CD4-positive, alpha-beta T cell treated with Interleukin-2 at 100 ng/mL for 4 hours (primary cell): ENCODE measurements at places on chromosomes 3 and 15.

DNA sequence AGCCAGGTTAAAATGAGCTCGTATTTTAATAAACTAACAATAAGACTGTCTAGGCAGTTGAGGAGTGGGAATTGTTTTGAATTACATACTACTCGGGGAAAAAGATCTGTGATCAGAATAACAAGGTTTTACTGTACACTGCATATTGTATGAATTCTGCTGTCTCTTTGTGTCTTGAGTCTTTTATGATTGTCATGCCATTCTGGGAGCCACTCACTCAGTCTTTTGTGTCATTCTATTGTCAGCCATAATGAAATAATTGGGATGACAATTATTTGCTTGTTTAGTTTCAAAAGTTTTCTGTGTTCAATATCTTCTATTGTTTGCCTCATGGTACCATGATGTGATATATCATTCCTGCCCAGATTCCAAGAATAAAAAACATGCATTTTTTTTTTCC lies 339.6 kb upstream of the TBL1XR1 start:
- no peak for DNase-seq

- no peak for DNase-seq
Observed at GRCh38 chr3:135762188-135762856, 203.2 kb upstream of the PPP2R3A start.

DNA sequence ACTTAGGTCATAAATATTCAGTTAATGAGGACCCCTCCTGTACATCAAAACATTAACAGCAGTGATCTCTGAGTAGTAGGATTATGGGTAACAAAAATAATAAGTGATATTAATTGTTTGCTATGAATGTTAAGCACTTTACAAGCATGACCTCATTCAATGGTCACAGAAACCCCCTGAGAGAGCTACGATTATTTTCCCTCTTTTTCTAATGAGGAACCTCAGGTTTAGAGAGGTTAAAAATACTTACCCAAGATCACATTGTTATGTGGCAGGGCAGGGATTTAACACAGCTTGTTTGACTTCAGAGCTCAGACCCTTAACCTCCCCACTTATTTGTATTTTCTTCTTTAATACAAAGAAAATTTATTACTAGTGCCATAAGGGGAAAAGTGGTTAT lies 228.2 kb downstream of the TBL1XR1 start:
- no peak for DNase-seq

DNA sequence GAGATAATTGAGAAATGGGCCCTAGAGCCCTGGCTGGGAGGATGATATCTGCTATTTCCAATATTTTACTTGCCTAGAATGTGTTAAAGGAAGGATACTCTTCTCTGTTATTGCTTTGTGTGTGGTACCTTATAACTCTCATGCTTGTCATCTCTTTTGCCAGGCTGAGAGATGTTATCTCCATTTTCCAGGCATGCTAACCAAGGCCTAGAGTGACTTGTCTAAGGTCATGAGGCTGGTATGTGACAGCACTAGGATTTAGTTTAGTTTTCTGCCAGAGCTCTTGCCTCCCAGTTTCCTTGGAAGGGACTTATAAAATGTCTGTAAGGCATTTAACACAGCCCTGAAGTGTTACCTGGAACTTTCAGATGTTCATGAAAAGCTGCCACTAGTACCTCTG lies 1.4 kb downstream of the CLK3 start:
- no peak for DNase-seq

DNA sequence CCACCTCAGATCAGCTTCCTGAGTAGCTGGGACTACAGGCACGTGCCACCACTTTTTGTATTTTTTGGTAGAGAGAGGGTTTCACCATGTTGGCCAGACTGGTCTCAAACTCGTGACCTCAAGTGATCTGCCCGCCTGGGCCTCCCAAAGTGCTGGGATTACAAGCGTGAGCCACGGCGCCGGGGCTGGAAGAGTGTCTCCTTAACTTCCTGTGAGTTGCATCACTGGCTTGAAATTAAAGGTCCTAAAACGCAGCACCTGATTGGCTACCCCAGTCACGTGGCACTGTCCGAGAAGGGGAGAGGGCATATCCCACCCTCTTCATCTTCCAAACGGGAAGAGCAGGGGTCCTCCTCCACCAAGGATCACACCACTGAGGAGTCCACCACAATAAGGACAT lies 5.5 kb upstream of the FAM174B start:
- DNase-seq, result no peak

DNA sequence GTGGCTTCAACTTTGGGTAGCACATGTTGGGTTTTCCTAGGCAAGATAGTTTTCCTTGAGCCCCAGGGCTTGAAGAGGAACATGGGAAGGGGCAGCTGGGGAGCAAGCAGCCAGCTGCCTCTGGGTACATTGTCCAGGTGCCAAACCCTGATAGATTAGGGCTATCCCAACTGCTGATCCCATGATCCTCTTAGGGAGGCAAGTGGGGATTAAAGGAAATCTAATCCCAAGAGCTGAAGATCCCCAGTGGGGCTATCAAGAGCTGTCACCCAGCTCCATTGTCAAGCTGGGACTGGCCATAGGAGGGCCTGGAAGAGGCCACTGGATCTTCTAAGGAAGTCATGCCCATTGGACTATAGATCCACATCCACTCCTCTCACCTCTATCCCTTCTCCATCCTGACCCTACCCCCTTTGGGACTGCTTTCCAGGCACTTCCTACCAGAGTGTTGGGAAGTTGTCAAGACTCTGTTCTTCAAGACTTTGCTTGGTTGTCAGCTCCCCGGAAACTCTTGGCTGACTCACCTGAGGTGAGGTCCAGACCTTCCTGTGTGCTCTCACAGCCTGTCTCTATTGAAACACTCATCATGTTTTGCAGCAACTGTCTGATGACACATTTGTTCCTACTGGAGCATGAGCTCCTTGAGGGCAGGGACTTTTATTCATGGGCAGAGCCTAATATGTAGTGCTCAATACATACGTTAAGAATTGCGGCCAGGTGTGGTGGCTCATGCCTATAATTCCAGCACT lies 5.9 kb downstream of the CAMK2N2 start:
- DNase-seq, result no peak

DNA sequence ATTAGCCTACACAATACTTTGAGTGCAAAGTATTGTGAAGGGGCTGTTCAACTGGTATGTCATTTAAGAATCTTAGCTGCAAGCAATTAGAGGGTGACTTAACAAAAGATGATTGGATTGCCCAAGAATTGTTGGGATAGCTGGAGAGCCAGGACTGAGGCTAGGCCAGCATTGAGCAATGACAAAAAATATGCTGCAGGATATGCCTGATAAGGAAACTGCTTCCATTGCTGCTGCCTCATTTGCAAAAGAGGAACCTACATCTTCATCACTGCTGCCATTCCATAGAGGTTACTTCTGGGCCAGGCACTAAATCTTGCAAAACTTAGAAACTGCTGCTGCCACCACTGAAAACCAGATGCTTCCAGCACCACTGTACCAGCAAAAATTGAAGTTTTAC lies 108.0 kb upstream of the TBC1D5 start:
- DNase-seq, result no peak

GRCh38 chr15:67227846-67228245 lies 26.6 kb downstream of the AAGAB start:
- DNase-seq, result no peak

GRCh38 chr15:70583006-70583405 lies 180.4 kb downstream of the UACA start:
- no peak for DNase-seq

DNA sequence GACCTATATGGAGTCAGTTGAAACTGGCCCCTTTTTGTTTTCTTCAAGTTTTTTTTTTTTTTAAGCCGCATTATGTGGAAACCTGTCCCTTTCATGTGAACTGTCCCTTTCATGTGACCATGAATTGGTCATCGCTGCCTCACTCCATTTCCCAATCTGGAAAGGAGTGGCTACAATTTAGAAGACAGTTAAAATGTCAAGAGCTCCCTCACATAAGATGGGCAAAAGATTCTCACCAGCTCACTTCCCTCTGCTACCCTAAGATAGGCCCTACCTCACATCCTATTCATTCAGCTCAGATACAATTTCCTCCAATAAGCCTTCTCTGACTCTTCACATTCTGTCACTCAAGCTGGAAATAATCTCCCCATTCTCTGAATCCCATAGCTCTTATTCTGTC lies 111.3 kb upstream of the BCL6 start:
- DNase-seq, result no peak

- DNase-seq, result no peak
Observed at GRCh38 chr15:33581032-33581431, 270.3 kb downstream of the RYR3 start.

GRCh38 chr3:14401692-14402303 lies 608 bp upstream of the SLC6A6 start:
- DNase-seq, result no peak

DNA sequence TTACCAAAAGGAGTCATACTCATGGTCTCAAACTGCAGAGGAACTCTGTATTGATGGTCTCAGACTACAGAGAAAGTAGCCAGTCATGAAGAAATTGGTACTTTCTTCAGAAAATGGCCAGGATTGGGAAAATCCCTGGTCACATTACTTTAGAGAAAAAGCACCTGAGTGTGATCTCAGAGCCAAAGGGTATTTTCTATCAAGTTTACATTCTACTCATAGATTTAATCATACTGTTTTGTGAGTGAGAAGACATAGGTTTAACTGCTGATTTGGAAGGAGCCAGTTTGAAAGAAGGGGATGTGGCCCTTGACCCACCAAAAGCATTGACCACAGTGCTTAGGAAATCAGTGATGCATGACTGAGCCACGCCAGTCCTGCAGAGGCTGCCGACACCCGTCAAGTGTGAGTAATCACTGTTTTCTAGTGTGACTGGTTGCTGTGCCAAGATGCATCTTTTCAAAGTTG lies 203.6 kb downstream of the AKAP13 start:
- DNase-seq, result peak; percentile 49

DNA sequence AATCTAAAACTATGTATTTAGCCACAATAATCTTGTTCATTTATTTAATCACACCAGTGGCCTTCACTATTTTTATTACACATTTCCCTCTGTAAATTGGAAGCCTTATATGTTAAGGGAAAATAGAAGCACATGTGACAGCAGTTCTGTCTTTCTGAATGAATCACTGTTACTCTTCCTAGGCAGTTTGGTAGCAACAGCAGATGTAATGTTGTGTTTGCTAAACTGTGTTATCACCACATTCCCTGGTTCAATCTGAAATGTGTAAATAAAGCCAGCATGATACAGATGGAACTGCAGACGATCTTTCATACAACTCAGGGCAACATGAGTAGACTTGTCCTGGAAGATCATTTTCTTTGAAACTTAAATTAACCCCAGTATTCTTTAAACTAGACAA lies 220.1 kb downstream of the MCTP2 start:
- no peak for DNase-seq

GRCh38 chr15:66043264-66043663 lies 174.0 kb downstream of the RAB11A start:
- DNase-seq, result no peak

DNA sequence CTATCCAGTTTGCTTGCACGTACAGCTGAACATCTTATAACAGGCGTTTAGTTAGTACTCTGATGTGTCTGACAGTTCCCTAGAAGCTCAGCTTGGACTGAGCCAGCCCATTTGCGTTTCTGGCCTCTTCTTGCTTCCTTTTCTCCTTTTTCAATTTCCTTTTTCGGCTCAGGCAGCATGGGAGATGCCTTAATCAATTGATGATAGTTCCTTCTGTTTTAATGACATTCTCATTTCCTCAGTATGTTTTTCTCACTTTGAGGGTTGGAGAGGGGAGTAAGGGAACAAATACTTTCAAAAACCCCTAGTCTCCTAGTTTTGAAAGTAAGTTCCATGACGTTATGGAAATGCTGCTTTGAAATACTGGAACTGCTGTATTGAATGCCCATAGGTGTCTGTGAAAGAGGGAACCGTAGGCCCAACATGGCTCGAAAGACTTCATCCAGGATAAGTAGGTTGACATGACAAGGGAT lies 18.9 kb downstream of the IL1RAP start:
- DNase-seq, result no peak

GRCh38 chr3:170421758-170422157 lies 3.1 kb downstream of the CLDN11 start:
- DNase-seq, result no peak

GRCh38 chr3:134666052-134666451 lies 15.2 kb upstream of the KY start:
- no peak for DNase-seq

GRCh38 chr3:182201456-182202168 lies 489.9 kb downstream of the SOX2 start:
- no peak for DNase-seq

- no peak for DNase-seq
Observed at GRCh38 chr3:64816355-64816754, 128.6 kb upstream of the ADAMTS9 start.

DNA sequence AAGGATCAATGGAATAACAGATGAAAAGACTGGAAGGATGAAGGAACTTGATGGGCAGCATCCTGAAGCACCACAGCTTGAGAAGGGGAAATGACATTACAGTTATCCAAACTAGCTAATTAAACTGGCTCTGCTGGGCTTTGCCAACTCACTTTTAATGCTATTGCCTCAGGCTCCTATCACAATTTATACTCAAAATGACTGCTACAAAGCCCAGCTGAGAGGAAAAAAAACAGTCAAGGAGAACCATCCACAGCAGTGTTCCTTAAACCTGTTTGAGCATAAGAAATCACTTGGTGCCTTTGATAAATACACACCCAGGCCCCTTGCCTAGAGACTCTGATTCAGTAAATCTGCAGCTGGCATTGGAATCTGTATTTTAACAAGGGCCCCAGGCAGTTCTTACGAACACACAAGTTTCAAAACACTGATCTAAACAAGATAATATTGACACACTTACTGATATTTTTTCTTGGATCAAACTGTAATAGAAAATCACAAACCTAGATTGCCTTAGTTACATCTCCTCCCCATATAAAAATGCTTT lies 85.8 kb downstream of the MB21D2 start:
- no peak for DNase-seq

GRCh38 chr3:124075753-124076152 lies 83.8 kb upstream of the ROPN1 start:
- DNase-seq, result no peak

DNA sequence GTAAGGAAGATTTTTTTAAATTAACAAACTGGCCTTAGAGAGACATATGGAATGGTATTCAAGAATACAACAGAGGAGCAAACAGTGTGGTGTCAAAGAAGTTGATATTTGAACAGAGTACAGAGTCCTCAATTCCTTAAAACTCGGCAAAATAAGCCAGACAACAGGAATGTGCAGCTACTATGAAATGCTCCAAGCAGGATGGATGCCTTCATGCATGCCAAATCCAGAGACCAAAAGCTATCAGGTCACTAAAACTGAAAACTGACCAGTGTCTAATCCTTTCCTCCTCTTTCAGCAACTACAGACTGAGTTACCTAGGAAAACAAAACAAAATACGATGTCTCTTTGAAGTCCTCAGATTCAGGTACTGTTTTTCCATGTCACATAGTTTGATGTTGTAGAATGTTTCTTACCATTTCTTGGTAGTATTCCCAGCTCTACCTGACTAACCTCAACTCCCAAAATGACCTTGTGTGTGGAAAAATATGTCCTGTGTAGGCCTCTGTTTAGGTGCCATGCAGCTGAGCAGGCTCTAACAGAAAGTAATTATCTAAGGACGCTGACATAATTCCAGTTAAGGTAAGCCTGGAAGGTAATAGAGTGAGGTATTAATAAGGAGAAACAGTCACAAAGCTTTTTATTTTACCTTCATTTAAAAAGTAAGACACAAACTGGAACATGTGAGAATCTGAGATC lies 46.9 kb downstream of the TBL1XR1 start:
- DNase-seq, result no peak

GRCh38 chr15:51649659-51650521 lies 27.3 kb upstream of the DMXL2 start:
- peak; percentile 79 for DNase-seq
